ENCODE measurements at places on chromosomes 16 and 17. TPM values are rescaled to one million over a fixed set of nuclear protein-coding genes. Genes with fewer than 3 reads are reported as not detected.

The PRSS8 gene
- 1.4 TPM for total RNA-seq

The CCL23 gene
- not detected for total RNA-seq

The KRT9 gene
- not detected for total RNA-seq

The PRSS21 gene
- not detected for total RNA-seq

The SPATA22 gene
- total RNA-seq: not detected

The MGAT5B gene
- 13.7 TPM for total RNA-seq

The PABPN1L gene
- not detected for total RNA-seq

The MPP3 gene
- total RNA-seq: 15.9 TPM

The TTYH2 gene
- 1.6 TPM for total RNA-seq

The KRT24 gene
- total RNA-seq: not detected

The SLC5A11 gene
- total RNA-seq: 0.27 TPM

The ERCC4 gene
- total RNA-seq: 8.5 TPM

The RND2 gene
- total RNA-seq: 0.11 TPM

The CAPNS2 gene
- total RNA-seq: not detected

The AXIN2 gene
- 1.00 TPM for total RNA-seq

The TMEM100 gene
- total RNA-seq: 0.07 TPM

The SLC2A4 gene
- total RNA-seq: 0.69 TPM

The DBNDD1 gene
- total RNA-seq: 59.3 TPM

The DCAF7 gene
- total RNA-seq: 42.0 TPM

The ULK2 gene
- total RNA-seq: 18.6 TPM

The ABCA9 gene
- total RNA-seq: not detected

The SCN4A gene
- 0.08 TPM for total RNA-seq

The CALB2 gene
- 6.3 TPM for total RNA-seq

The KIF2B gene
- not detected for total RNA-seq

The NOMO2 gene
- total RNA-seq: 119 TPM

The TAT gene
- total RNA-seq: not detected

The SLC5A10 gene
- total RNA-seq: 0.21 TPM

The AP2B1 gene
- total RNA-seq: 134 TPM

The NOB1 gene
- 113 TPM for total RNA-seq

The CACNG4 gene
- total RNA-seq: 15.0 TPM

The MYH4 gene
- not detected for total RNA-seq

The C17orf78 gene
- total RNA-seq: not detected

The KRT12 gene
- total RNA-seq: not detected

The TBC1D16 gene
- 19.0 TPM for total RNA-seq

The KRT31 gene
- total RNA-seq: not detected

The TMEM238L gene
- total RNA-seq: not detected

The KRTAP4-12 gene
- total RNA-seq: not detected

All from A549 treated with dexamethasone at 1 μM for 4 hours (cell line).